ENCODE measurements at places on chromosomes 7 and 10. TPM values are rescaled to one million over a fixed set of nuclear protein-coding genes. Genes with fewer than 3 reads are reported as not detected.

- no peak for DNase-seq
Observed at GRCh38 chr7:142496545-142496991, 238.7 kb upstream of the PRSS58 start.

DNA sequence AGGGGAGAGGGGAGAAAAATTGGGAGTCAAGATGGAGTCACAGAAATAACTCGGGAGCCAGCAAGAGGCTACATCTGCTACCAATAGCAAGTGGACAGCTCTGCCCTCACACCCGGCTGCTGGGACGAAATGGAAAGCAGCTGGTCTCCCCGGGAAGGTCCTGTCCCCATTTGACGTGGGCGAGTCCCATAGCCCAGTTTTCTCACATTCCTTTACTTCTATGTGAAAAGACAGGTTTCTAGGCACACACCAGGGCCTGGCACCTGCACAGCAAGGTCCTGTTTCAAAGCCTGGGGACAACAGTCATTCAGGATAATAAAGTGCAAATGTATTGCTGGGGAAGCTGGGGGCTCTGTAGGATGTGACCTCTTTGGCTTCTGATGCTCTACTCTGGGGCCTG, 162.6 kb downstream of the OAT start:
- DNase-seq, result no peak

- DNase-seq, result no peak
Observed at GRCh38 chr10:80871083-80871482, 333.4 kb downstream of the SH2D4B start.

DNA sequence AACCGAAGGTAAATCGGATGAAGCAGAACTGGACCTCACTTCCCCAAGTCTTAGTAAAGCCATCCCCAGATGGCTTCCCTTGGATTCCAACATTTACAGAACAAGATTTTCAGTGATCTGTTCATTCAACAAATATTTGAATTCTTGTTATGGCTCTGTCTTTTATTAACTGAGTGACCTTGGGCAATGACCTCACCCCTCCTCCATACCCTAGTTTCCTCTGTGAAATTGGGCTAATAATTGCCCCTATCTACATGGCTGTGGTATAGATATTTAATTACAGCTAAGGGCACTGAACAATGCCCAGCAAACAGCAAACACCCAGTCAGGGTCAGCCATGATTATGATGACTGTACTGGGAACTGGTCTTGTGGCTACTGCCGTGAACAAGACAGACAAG, 19.1 kb downstream of the TECTB start:
- no peak for DNase-seq

DNA sequence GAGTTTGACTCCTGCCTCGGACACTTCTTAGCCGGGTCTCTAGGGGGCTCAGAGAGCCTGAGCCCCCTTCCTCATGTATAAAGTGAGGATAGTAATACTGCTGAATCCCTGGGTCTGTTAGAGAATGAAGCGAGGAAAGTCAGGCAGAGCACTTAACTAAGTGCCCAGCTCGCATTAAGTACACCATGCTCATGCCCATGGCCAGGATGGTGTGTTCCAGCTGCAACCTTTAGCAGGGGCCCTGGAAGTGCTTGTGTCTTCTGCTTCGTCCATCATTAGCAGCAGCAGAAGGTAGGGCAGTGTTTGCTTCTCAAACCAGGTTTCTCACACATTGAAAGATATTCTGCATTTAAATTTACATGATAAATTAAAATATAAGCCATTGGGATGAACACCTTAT, 27.3 kb upstream of the WDFY4 start:
- DNase-seq, result no peak

DNA sequence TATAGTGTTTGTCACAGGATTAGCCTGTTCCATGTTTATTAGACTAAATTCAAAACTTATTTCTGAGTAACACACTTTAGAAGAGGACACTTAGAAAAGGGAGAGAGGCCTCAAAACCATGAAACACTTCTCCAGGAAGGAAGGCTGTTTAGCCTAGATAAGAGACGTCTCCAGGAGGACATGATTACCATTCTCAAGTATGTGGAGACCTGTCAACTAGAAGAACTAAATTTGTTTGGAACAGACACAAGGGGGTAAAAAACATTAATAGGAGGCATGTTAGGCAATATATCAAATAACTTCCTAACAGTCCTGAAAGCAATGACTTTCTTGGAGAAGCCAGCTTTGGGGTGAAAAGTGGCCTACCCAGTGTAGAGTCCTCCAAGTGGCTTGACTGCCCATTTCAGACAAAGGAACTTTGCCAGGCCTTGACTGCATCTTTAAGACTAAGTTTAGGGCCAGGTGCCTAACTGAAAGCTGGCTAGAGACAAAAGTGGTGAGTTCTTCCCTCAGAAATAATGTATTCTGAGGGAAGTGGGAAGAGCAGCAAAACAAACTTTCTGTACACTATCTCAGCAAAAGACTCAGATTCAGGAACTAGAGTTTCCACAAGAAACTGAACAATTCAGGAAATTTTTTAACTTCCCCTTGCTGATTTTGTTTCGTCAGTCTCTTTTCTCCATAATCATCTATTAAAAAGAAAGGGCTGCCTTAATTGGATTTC, 11.8 kb downstream of the NCOA4 start:
- DNase-seq, result no peak

GRCh38 chr7:100189061-100189460, 11.3 kb downstream of the STAG3 start:
- no peak for DNase-seq

DNA sequence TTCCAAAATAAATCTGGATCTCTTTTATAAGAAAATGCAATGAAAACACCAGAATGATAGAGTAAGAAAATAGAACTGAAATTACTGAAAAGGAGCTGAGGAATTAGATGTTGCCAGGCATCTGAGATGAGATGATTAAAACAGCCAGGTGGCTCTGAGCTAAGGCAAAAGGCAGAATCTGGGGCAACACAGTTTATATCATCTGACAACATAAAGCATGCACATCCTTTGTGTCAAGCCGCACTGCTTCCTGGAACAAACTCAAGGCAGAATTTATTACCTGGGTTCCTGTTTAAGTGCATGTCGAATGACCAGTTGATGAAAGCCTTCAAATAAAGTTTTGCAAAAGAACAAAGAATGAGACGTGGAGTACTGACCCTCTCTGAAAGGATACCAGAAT, 247.0 kb downstream of the SNX10 start:
- no peak for DNase-seq

DNA sequence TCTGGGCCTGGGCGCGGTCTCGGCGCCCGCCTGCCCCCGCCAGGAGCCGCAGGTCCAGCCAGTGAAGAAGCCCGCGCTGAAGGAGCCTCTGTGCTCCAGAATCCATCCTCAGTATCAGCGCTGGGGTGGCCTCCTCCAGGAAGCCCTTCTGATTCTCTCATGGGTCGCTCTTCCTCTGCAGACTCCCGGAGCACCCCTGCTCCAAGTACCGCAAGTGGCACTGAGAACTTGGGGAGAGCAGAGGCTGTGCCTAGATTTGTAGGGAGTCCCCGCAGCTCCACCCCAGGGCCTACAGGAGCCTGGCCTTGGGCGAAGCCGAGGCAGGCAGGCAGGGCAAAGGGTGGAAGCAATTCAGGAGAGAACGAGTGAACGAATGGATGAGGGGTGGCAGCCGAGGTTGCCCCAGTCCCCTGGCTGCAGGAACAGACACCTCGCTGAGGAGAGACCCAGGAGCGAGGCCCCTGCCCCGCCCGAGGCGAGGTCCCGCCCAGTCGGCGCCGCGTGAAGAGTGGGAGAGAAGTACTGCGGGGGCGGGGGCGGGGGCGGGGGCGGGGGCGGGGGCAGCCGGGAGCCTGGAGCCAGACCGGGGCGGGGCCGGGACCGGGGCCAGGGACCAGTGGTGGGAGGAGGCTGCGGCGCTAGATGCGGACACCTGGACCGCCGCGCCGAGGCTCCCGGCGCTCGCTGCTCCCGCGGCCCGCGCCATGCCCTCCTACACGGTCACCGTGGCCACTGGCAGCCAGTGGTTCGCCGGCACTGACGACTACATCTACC, at the start of gene ALOX5:
ALOX5 (plus strand) TSS at position 641 of the 774 bp plus-strand sequence; CDS start at position 705, 64 bp downstream.
- peak; percentile 80 for DNase-seq

DNA sequence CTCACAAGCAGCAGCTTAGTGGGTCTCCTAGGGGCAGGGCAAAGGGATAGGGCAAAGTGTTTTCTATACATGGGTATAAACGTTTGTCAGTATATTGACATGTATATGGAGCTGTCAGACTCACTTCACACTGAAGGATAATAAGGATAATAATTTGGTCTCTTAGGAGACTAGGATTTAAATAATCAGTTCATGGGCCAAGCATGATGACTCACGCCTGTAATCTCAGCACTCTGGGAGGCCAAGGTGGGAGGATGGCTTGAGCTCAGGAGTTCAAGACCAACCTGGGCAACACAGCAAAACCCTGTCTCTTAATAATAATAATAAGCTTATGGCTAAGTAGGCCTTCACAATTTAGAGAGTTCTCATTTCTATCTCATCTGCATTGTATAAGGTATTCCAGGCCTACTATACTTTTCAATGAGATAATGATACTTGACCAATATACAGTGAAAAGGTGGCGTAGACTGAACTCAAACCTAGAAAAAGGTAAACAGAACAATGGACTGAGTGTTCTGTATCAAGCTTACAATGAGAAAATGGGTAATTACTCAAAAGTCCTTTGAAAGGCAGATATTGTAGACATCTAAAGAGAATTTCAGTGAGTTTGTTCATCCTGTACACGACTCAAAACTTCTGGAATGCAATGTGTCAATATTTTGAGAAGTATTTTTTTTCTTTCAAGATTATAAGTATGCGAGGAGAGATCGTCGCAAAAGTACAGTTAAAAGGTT, 7.0 kb downstream of the GSAP start:
- no peak for DNase-seq

DNA sequence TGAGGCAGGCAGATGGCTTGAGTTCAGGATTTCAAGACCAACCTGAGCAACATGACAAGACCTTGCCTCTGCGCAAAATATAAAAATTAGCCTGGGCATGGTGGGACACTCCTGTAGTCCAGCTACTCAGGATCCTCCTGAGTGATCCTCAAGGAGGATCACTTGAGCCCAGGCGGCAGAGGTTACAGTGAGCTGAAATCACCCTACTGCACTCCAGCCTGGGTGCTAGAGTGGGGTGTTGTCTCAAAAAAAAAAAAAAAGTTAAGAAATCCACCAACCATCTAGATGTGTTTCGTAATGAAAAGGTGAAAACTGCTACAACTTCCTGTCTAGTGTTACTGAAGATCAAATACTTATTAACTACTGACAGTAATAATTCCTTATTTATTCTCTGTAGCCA, 8.1 kb downstream of the GLCCI1 start:
- DNase-seq, result no peak

GRCh38 chr7:47218378-47219176, 363.3 kb downstream of the TNS3 start:
- no peak for DNase-seq

DNA sequence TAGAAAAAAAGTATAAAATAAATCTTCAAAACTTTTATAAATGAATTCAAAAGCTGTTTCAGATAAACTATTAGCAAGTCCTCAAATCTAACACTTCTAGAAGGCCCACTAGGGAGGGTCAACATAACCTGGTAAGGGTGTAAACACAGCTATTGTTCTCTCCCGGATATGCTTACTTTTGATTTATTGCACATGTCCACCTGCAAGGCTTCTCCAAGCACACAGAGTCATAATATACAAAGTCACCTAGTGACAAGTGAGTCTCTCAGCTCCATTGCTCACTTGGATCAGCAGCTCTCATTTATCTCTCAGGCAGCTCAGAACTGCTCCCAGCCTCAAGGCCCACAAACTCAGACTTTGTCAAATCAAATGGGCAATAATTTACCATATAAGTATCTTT, 44.0 kb upstream of the COL1A2 start:
- DNase-seq, result no peak

GRCh38 chr7:1112625-1113547, 25.0 kb downstream of the GPER1 start:
- no peak for DNase-seq

DNA sequence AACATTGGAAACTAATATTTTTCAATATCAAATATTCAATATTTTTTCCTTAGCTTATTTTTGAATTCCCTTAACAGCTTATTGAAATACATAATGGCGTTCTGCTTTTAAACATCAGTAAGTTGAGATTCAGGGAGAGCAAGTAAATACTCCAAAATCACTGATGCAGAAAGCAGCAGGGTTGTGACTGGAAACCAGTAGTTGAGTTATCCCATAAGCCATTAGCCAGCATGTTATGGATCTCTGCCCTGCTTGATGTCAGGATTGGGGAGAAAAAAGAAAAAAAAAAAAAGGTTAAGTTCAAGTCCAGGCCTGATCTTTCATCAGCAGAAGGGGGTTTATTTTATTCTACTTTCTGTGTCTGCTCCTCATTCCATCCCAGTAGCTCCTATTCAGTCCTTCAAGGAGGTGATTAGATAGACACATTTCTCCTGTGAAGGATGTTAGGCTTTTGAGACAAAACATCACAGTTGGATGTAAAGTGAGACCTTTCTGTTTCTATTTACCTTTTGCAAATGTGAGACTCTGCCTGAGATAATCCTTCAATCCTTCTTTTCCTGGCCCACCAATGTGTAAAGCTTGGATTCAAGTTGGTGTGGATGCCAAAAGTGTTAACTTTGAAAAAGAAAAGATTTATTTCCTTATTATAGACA, 110.9 kb upstream of the HDAC9 start:
- DNase-seq, result no peak

- no peak for DNase-seq
Observed at GRCh38 chr7:128738570-128739047, 550 bp upstream of the CALU start.

DNA sequence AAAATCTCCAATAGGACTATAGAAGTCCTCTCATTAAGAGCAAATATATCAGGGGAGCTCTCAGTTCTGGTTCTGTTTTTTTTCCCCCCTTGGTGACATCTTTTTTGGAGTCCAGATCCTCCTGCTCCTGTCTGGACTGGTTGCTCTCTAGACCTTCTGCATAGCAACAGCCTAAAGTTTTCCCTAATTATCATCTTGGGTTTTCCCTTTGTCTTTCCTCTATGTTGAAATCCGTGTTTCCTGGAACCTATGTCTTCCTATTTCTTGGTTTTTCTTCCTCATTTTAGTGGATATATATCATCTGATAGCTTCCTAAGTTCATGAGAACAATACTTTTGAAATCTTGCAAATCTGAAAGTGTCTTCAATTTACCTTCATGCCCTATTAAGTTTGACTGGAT, 29.7 kb upstream of the MTERF1 start:
- DNase-seq, result no peak

Gene SEMA4G
- total RNA-seq, result 113 TPM

Gene ANKRD61
- not detected for total RNA-seq

Gene NEUROG3
- 4.0 TPM for total RNA-seq

Gene SDK1
- total RNA-seq, result 1.3 TPM

Gene POT1
- total RNA-seq, result 9.3 TPM

Gene GSTK1
- total RNA-seq, result 272 TPM

Gene LIPM
- total RNA-seq, result not detected

Gene COMMD3
- 45.7 TPM for total RNA-seq

Gene CTAGE4
- 9.9 TPM for total RNA-seq

Gene SPDYE5
- total RNA-seq, result not detected

Gene PRSS37
- total RNA-seq, result not detected

Gene ALOX5
- 6.2 TPM for total RNA-seq

All from colonic mucosa (tissue), 4 donors.